Left colon (tissue), 2 donors: ENCODE measurements at places on chromosomes 1 and 21. TPM values are rescaled to one million over a fixed set of nuclear protein-coding genes. Genes with fewer than 3 reads are reported as not detected.

The HHAT gene
- total RNA-seq: 6.8 TPM

The KCNE2 gene
- not detected for total RNA-seq

The TOMM40L gene
- total RNA-seq: 19.6 TPM

The TTLL10 gene
- total RNA-seq: 1.2 TPM

The SSBP3 gene
- 61.7 TPM for total RNA-seq

The ARHGEF16 gene
- 113 TPM for total RNA-seq

The SYT11 gene
- 4.2 TPM for total RNA-seq

The LGR6 gene
- 1.1 TPM for total RNA-seq

The ORC1 gene
- 4.3 TPM for total RNA-seq

The GJA9 gene
- 1.2 TPM for total RNA-seq

The C8B gene
- total RNA-seq: not detected

The TPTE gene
- total RNA-seq: not detected

The KIF14 gene
- 2.0 TPM for total RNA-seq

The MASP2 gene
- not detected for total RNA-seq

The EDN2 gene
- total RNA-seq: 4.8 TPM

The OR14K1 gene
- total RNA-seq: not detected

The FMN2 gene
- 3.0 TPM for total RNA-seq

The RHCE gene
- total RNA-seq: not detected

The PTPN7 gene
- 4.7 TPM for total RNA-seq

The USF1 gene
- 67.4 TPM for total RNA-seq

The CAPN2 gene
- 301 TPM for total RNA-seq

The HSPA6 gene
- 1.4 TPM for total RNA-seq

The CLIC6 gene
- 0.61 TPM for total RNA-seq

The MROH9 gene
- not detected for total RNA-seq

The RBM11 gene
- total RNA-seq: 1.4 TPM

The CHRM3 gene
- total RNA-seq: 13.2 TPM

The PCP4 gene
- total RNA-seq: 0.64 TPM

The PDE4B gene
- total RNA-seq: 4.2 TPM

The TCHH gene
- 0.06 TPM for total RNA-seq

The RNU1-4 gene
- total RNA-seq: 5,589 TPM

The SH2D5 gene
- 0.15 TPM for total RNA-seq

The LAMB3 gene
- total RNA-seq: 85.2 TPM

The DCST2 gene
- total RNA-seq: 1.5 TPM

The ANKRD34A gene
- total RNA-seq: 0.27 TPM

The DNAJC6 gene
- 3.1 TPM for total RNA-seq

The GSTM2 gene
- 37.8 TPM for total RNA-seq

The F13B gene
- total RNA-seq: not detected
